ENCODE measurements at places on chromosomes 5 and 9. TPM values are rescaled to one million over a fixed set of nuclear protein-coding genes. Genes with fewer than 3 reads are reported as not detected.

DNA sequence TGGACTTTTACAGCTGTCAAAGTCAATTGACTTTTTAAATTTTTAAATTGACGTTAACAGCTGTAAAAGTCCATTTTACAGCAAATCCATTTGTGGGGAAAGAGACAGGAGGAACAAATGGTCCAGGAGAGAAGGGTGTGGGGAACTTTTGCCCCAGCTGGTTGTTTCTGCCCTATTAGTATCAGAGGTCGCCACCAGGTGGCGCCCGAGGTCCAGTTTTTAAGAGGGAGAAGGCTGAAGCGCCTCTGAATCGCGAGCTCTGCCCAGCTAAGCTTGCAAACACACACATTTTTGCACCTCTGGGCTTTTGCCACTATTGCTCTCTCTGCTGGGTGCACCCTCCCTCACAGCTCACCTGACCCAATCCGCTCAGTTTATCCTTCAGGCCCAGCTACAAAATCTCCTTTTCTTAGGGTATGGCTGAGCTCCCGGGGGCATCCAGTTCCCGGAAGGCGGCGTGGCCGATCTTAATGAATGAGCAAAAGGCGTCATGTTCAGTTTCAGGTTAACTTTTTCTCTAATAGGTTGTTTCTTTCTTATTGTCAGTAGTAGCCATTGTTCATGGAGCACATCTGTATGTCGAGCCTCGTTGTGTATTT is 6.3 kb upstream of the TTLL11 start:
- DNase-seq = peak; percentile 83

TAF11L10 gene
- not detected for total RNA-seq

- DNase-seq = no peak
These were observed 53.3 kb upstream of the SLIT3 start for GRCh38 chr5:169354263-169354662.

DNA sequence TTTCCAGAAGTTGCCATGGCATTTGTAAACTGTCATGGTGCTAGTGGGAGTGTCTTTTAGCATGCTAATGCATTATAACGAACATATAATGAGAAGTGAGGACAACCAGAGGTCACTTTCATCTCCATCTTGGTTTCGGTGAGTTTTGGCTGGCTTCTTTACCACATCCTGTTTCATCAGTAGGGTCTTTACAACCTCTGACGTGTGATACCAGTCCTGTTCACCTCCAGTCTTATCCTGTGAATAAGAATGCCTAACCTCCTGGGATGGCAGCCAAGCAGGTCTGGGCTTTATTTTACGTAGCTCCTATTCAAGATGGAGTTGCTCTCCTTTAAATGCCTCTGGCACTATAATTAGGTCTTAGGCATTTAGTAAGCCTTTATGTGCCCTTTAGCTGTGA is 20.4 kb upstream of the RFK start:
- DNase-seq = no peak

DNA sequence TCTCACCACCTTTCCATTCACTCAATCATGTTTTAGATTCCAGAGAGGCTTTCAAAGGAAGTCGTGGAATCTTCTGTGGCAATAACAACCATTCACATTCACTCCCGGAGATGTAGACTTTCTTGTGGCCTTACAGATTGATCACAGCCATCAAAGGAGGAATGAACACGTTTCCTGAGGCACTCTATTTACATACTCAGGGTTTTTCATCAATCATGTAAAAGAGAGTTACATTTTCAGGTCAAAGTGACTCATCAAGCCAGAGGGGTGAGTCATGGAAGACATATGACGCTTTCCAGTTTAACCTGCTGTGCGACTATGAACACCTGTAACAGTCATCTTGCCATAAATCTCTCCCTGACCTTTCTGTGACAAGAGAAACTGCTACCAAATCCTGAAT is 39.3 kb upstream of the RAD23B start:
- DNase-seq = no peak

PKD2L2 gene
- total RNA-seq = not detected

- DNase-seq = no peak
These were observed 145.7 kb downstream of the TLE1 start for GRCh38 chr9:81543695-81544094.

DNA sequence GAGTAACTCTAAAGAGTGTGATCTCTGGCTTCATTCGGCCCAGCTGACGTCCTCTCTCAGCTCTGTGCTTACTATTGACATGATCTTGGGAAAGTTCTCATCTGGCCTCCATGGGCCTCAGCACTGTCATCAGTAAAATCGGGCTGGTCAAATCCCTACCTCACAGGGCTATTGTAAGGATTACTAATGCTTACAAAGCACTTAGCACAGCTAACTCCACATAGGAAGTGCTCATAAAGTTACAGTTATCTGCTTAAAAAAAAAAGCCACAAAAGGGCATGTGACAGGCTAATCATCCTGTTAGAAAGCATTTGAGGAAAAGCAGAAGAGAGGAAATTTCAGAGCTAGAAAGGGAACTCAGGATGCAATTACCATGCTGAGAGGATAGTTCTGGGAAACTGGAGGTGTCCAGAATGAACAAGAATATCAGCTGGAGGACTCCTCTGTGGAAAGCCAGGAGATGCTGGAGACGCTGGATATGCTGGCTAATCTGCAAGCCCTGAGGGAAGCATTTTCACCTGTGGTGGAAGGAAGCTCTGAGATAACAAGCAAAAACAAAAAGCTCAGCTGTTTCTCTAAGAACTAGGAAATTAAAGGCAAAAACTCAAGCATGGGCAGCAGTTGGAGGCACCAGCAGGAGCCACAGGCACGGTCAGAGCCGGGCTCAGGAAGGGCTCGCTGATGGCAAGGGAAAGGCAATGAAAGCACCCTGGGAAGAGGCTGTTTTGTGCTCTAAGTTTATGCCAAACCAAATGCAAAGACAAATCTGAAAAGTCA is 4.4 kb upstream of the BHMT start:
- no peak for DNase-seq

SNCAIP gene
- 6.2 TPM for total RNA-seq

- DNase-seq = no peak
These were observed 84.4 kb upstream of the NUDT12 start for GRCh38 chr5:103646698-103647614.

- DNase-seq = no peak
These were observed 142.0 kb downstream of the CDH6 start for GRCh38 chr5:31335456-31335855.

APBA1 gene
- 106 TPM for total RNA-seq

- DNase-seq = peak; percentile 80
These were observed 1.9 kb upstream of the CRB2 start for GRCh38 chr9:123353984-123354591.

GRCh38 chr5:149996205-149996890 is 4.1 kb downstream of the TIGD6 start:
- DNase-seq = no peak

DNA sequence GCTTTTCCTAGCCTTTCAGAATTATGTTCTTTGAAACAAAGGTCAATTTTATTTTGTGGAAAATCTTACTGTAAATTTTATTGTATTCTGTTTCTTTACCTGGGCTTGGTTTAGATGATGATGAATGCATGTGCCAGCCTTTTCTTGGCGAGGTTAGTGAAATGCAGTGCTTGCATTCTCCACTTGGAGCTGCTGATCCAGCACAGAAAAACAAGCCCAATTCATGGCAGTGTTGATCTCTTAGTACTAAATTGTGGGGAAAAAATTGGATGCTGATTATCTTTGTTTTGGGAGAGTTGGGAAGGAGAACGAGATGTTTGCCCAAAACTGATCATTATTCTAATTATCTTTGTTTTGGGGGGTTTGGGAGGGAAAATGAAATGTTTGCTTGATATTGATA is 3.7 kb downstream of the HABP4 start:
- no peak for DNase-seq

PCDHB5 gene
- 8.1 TPM for total RNA-seq

- no peak for DNase-seq
These were observed 180.8 kb downstream of the HSD17B3 start for GRCh38 chr9:96121136-96121535.

GRCh38 chr5:143016777-143017516 is 246.8 kb downstream of the ARHGAP26 start:
- DNase-seq = no peak

ERAP2 gene
- 6.1 TPM for total RNA-seq

DNA sequence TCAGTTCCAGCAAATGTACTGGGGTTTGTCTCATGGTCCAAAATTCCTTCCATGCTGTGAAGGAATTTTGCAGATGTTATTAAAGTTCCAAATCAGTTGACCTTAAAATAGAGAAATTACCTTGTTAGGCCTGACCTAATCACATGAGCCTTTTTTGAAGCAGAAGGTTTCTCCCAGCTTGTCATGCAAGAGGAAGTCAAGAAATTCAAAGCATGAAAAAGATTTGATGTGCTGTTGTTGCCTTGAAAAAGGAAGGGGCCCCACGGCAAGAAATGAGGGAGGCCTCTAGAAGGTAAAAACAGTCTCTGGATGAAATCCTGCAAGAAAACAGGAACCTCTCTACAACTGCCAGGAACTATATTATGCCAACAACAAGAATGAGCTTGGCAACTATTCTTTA is 24.2 kb upstream of the HAPLN1 start:
- no peak for DNase-seq

C6 gene
- total RNA-seq = not detected

DNA sequence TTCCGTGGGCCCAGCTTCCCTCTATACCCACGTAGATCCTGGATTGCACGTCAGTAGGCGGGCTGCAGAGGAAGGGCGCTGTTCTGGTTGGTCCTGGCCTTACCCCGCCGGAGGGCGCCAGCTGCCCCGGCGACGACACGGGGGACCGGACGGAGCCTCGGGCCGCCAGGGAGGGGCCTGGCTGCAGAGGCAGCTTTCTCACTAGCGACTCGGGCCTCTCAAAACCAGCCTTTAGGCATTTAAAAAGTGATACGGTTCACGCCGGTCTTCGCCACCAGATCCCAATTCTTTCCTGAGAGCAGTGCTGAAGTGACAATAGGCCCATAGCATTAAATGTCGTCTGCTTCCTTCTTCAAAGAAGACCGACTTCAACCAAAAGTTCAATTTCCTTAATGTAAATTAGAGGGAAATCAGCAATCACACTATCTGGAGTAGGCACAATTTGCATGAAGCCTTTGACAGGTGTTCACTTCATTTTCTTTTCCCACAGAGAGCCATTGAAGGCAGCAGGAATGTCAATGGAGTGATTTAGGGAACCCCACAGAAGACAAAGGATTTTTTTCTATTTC is 17.6 kb upstream of the UBE2D2 start:
- DNase-seq = no peak

MLLT3 gene
- 27.3 TPM for total RNA-seq

DNA sequence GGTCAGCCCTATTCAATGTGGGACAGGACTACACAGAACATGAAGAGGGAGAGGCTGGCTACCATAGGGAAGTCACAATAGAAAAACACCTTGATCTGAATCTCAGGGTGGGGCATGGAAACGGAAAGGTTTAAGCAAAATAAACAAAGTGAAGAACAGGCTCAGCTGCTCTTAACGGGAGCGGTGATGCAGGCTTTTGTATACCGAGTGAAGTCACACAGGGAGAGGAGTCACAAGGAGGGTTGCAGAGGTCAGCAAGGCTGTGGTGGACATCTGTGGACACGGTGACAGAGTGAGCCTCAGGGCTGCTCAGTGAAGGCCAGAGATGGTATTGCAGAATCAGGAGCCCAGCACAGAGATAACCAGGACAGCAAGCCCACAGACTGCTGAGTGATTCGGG is 30.6 kb upstream of the SEMA4D start:
- DNase-seq = no peak
